ENCODE measurements at places on chromosomes 16 and 17.

- no peak for DNase-seq
Measured at GRCh38 chr16:51820176-51820575, 669.1 kb upstream of the SALL1 start.

DNA sequence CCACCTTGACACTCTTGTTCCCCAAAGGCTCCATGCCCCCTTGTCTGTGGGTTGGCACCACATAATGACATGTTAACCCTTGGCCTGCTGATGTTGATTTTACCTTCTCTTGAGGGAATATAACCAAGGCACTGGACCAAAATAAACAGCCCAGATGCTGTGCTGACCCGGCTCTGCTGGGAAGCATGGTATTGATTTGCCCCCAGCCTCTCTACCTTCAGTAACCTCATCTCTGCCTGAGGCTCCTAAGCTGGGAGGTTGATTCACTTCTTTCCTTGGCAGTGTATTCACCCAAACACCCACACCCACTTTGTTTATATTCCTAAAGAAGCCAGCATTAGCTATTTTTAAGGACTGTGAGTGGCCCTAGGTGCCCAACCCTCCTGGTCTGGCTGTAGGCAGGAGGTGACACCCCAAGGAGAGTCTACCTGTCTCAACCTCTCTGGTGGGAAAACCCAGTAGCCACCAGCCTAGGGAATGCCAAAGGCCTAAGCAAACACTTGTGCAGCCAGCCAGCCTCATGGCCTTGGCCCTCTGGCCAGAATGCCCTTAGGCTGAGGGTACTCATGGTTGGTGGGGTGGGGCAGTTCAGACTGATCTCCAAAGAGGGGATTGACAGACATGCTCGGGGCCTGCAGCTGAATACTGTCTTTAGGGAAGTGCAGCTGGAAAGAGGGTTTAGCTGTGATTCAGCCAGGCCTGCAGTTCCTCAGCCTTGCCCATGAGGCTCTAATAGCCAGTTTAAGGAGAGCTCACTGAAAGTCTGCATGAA is 42.7 kb downstream of the GNAO1 start:
- DNase-seq = no peak

DNA sequence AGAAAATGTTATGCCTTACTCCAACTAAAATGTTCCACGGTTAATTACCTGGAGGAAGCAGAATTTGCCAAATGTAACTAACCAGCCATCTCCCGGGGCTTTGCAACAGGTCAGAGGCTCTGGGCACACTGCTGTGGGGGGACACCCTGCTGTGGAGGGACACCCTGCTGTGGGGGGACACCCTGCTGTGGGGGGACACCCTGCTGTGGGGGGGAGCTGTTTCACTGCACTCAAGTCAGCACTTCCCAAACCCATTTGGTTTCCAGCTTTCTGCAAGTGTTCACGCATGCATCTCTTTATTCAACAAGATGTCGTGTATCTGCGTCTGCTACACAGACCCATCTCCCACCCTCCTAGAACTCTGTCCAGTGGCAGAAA is 239.5 kb downstream of the C16orf95 start:
- DNase-seq = no peak

DNA sequence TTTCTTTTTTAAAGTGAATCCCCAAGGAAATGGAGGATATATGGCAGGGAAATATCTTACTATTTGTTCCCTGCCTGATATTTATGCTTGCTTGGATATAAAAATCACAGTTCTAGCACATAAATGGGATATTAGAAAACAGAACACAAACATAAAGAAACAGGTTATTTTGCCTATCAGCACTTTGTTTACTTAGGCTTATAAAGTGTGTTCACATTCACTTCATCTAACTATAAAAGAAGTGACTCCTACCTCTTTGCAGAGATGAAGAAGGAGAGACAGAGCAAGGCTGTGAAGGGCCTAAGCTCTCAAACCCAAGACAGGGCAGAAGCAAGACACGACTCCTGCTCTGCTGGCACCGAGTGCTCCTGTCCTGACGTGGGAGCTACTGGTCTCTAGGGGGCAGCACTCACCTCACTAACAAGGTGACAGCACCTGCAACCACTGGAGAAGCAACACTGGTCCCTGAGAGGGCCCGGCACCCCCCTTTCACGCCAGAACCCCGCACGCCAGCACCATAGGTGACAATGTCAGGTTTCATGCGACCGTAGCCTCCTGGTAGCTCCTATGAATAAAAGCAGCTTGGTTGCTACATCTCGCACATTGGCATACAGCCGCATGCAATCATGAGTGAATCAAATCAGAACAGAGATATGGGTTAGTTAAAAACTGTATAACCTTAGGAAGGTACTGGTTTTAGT is 32.0 kb downstream of the MBTPS1 start:
- peak; percentile 88 for DNase-seq

DNA sequence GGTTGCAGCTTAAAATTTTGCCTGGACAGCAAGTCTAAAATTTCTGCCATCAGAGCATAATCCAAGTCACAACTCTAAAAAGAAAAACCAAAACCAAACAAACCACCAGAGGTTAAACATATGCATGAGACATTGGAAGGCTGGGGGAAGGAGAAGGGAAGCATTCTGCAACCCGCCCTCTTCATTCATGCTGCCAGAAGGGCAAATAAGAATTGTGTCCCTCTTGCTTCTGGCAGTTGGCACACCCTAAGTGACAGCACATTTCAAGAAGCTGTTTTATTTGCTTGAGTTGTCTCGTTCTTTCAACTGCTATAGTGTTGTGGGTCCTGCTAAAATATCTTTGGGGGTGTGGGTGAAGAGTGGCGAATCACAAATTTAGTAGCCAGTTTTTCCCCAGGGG is 99.6 kb downstream of the SKAP1 start:
- no peak for DNase-seq

DNA sequence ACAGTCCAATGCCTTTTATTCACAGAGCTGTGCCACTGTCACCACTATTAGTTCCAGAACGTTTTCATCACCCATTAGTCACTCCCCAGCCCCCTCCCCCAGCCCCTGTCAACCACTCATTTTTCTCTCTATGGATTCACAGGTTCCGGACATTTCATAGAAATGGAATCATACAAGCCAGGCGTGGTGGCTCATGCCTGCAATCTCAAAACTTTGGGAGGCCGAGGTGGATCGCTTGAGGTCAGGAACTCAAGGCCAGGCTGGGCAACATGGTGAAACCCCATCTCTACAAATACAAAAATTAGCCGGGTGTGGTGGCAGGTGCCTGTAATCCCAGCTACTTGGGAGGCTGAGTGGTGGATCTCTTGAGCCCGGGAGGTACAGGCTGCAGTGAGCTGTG is 759 bp upstream of the PAM16 start:
- DNase-seq = no peak

GRCh38 chr16:85306071-85306792 is 194.0 kb upstream of the CIBAR2 start:
- peak; percentile 92 for DNase-seq

- DNase-seq = no peak
Measured at GRCh38 chr16:53773881-53774280, 69.9 kb downstream of the FTO start.

DNA sequence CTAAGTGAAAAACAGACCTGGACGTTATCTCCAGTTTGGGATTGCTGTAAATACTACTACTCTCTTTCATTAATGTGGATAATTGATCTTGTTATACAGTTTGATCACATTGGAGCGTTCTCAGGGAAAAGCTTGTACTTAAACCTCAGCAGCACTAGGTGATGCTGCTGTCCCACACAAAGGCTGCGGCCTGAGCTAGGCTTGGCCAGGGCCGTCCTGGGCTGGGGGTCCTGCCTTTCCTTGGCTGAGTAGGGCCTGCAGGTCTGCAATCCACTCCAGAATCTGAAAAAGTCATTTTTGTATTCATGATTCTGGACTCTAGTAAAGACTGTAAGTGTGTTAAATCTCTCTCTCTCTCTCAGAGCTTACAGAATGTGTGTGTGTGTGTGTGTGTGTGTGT is 23.7 kb upstream of the PMFBP1 start:
- DNase-seq = no peak

DNA sequence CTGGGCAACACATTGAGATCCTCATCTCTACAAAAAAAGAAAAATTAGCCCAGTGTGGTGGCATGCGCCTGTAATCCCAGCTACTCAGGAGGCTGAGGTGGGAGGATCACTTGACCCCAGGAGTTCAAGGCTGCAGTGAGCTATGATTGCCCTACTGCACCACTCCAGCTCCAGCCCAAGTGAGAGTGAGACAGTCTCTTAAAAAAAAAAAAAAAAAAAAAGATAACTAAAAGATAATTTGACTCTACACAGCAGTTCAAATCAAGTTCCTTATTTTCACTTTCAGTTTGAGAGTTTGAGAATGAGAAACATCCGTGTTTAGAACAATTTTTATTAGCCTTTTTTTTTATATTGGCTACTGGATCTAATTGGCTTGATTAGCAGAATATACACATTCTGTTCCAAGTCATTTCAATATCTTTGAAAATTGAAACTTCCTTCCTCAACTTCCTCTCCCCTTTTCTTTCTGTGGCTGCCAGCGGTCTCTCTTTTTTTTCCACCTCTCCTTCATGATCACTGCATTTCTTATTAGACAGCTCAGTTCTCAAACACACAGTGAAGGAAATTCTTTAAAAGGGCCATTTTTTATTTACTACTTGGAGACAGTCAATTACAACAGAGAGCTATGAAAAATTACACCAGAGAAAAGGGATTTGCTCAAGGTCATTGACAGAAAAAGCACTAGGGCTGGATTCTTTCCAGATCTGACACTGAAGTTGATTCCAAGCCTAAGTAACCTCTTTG is 4.5 kb upstream of the ACSF2 start:
- no peak for DNase-seq

- no peak for DNase-seq
Measured at GRCh38 chr16:29963021-29963743, 1.3 kb downstream of the TMEM219 start.

DNA sequence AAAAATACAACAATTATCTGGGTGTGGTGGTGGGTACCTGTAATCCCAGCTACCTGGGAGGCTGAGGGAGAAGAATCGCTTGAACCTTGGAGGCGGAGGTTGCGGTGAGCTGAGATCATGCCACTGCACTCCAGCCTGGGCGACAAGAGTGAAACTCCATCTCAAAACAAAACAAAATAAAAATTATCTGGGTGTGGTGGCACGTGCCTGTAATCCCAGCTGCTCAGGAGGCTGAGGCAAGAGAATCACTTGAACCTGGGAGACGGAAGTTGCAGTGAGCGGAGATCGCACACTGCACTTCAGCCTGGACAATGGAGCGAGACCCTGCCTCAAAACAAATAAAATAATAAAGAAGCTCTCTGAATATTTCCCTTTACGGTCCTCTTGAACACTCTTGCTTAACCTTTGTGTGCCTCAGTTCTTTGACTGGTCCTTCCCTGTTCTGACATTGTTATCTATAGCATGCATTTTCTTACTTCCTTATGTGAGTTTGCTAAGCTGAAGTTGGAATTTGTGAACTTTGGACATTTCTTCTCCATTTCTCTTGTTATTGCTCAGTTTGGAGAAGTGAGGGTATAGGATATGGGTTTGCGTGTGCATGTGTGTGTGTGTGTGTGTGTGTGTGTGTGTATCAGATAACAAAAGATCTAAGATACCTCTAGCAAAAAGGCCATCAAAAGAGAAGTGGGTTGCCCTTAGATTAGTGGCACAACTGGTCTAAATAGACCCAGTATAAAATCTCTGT is 29.7 kb upstream of the WSB1 start:
- no peak for DNase-seq

- no peak for DNase-seq
Measured at GRCh38 chr16:119835-120491, 18.5 kb downstream of the NPRL3 start.

DNA sequence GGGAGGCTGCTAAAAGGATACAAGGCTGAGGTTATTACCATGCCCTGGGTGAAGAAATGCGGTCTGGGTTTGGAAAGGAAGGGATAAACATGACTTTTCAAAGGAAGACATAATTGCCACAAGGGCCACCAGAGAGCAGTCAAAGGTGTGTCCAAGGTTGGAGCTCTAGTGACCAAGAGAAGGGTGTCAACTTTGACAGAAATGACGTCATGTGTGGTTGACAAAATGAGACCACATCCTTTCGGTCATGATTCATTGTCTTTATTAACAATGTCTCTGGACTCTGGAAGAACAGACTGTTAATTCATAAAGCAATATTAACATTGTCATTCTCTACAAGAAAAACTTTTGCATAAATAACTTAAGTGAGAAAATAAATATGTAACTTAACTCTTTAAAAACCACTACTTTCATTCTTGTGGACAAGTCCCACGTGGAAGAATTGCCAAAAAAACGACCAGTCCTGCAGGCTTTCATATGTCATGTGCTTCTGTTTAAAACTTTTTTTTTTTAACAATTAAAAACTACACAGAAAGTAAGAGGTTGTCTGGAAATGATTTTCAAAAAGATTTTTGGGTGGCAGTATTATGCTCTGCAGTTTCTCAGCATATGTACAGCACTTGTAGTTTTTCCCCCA is 5.0 kb downstream of the SOST start:
- DNase-seq = no peak

- DNase-seq = no peak
Measured at GRCh38 chr16:12271006-12271405, 294.5 kb downstream of the SNX29 start.

- DNase-seq = no peak
Measured at GRCh38 chr17:16425698-16426659, 10.6 kb downstream of the TRPV2 start.

DNA sequence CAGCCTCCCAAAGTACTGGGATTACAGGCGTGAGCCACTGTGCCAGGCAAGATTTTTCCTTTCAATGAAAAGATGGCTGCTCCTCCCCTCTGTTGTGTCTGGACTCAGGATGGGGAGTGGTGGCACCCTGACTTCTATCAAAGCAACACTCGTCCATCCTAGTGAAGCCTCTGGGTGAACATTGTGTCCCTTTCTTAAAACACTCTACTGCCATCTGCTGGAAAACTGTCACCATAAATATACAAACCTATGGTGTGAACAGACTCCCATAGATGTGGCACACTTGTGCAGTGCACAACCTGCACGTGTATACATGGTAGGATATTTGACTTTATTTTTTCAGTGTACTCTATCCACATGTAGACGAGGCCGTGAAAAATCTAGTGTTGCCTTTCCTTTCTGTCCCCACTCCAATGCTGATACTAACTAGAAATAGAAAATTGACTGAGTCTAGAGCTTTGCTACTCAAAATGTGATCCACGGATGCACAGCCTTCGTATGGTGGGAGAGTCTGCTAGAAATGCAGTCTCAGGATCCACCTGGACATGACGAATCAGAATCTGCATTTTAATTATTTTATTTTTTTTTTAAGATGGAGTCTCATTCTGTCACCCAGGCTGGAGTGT is 55.9 kb upstream of the PLCG2 start:
- peak; percentile 87 for DNase-seq

GRCh38 chr16:67077871-67078270 is 31.9 kb upstream of the PHAF1 start:
- DNase-seq = no peak

GRCh38 chr17:81325714-81326358 is 30.7 kb upstream of the SLC38A10 start:
- DNase-seq = no peak

GRCh38 chr16:11175787-11176341 is 80.1 kb downstream of the SOCS1 start:
- DNase-seq = no peak

GRCh38 chr16:87185308-87185707 is 131.9 kb downstream of the C16orf95 start:
- DNase-seq = no peak

Measured in mucosa of descending colon (tissue), 3 donors.